ENCODE measurements at places on chromosomes 7 and 10. TPM values are rescaled to one million over a fixed set of nuclear protein-coding genes. Genes with fewer than 3 reads are reported as not detected.

DNA sequence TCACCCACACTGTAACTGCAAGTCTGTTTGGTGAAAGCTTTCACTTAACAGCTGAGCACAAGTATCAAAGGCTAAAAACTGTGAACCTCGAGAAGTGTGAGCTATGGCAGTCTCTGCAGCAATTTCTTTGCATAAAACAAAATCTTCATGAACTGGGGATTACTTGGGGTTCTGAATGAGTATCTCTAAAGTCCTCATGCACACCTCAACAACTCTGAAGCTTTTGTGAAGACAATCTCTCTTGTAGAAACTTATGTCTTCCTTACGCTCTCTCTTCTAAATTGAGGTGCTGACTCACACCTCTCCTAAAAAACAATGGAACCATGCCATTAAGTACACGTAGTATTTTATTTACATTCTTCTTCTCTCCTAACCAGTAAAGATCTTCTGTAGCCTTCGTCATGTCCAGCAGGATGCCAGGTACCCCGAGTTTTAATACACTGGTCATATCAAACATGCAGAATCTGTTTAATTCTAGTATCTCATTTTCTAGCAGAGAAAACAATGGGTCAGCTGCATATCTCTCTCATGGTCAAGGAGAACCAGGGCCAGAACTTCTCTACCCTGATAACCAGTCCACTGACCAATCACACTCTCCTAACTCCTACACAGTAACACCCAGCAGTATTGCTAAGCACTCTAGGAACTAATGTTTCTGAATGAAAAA lies 76.9 kb downstream of the UBE2H start:
- DNase-seq, result no peak

DNA sequence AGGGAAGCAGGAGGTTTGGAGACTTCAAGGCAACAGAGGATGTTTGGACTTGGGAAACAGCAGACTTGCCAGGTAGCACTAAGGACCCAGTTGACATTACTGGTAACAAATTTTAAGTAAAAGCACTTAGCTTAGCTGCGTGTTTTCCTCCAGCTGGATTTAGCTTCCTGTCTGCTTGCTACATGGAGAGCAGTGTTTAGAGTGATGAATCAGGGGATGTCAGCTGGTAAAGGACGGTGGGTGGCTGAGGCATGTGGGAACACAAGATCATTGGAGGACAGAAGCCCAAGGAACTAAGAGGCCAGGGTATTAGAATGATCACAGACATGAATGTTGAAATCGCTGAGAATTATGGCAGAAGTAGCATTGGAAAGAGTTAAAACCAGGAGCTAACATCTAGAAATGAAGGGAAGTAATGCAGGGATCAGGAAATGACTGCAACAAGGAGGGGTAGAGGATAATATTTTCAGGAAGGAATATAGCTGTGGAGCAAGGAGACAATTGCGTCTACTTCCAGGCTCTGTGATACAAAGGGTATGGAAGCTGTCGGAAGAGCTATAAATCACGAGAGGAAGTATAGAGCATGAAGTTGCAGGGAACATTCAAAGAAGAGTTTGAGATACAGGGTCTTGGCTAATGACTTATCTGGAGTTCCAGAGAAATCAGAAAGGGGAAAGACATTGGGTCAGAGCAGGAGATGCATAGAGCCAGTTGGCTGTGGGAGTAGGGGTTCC lies 34.4 kb downstream of the CALD1 start:
- DNase-seq, result no peak

DNA sequence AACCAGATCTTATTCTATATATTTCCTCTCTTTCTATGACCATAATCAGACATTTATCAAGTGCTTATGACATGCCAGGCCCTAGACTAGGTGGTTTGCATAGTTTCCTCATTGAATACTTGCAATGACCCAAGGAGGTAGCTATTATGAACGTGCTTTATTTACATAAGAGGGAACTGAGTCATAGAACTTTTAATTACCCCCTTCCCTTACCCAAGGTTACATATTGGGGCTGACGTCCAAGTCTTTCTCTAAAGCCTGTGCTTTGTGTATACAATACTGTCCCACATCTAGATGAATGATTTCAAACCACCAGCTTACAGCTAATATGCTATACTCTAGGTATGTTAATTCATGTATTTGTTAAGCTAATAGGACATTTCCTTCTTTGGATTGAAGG lies 91.9 kb upstream of the NPY start:
- no peak for DNase-seq

DNA sequence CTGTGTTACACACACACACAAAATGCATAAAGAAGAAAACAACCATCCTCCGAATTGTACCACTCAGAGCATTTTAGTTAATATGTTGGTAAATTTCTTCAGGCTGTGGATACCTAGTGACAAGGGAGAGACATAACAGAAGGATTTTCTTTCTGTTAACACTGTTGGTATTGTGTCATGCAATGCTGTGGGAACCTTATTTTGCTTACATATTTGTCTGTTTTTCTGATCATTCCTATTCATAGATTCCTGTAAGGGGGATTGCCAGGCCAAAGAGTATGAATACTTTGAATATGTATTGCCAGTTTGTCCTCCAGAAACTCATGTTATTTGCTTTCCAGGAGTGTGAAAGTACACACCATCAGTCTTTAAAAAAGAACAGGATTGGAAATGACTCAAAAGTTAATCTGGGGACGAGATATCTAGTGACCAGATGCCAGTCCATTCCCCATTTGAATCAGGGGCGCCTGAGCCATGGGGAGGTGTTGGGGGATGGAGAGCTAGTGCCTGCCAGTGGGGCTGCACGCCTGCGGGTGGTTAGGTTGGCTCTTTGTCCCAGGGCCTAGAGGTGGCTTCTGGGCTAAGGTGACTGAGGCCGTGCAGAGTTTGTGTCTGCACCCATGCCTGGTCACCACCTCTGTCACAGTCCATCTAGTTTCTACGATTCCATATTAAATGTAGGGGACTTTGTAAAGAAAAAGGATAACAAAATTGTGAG lies 142.0 kb downstream of the PTPN20 start:
- no peak for DNase-seq

HYAL4 gene
- not detected for total RNA-seq

GRCh38 chr7:39501358-39501757 lies 64.8 kb upstream of the YAE1 start:
- DNase-seq, result no peak

- DNase-seq, result no peak
Observed at GRCh38 chr7:74148491-74148890, 25.7 kb upstream of the EIF4H start.

- no peak for DNase-seq
Observed at GRCh38 chr10:78456649-78457400, 423.2 kb downstream of the RPS24 start.

DNA sequence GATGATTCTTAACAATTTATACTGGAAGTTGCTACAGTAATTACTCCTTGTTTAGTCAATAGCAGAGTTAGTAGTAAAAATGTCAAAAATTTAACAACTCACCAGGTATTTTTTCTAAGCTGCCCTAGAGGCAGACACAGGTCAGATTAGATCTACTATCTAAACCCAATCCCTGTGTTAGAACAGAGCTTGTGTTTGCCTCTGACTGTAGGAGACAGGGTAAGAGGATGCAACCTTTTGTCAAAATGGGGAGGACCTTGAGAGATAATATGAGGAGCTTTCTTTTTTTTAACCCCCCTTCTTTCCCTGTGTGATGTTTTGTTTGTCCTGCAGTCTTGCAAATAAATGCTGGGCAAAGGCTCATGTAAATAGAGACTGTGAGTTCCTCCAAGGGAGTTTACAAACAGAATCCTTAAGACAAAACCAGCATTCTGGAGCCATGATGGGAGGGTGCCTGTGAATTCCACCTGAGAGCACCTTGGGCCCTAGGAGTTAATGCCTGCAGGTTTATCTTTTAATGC lies 353.1 kb downstream of the GATA3 start:
- DNase-seq, result no peak

DNA sequence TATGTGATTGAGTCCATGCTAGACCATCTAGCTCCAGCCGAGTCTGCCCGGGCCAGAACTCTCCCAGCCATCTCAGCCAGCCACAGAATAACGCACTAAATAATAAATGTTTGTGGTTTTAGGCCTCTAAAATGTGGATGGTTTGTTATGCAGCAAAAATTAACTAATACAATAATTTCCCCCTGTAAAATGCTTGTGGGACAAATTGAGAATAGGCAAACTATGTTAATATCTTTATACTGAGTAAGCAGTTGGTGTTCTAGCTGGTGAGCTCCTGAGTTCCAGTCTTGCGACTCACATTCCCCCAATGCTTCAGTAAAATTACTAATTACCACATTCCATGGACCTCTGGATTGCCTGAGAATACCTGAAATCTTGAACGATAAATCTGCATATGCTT lies 316.8 kb upstream of the NFE2L3 start:
- no peak for DNase-seq

ACTL6B gene
- total RNA-seq, result not detected

DNA sequence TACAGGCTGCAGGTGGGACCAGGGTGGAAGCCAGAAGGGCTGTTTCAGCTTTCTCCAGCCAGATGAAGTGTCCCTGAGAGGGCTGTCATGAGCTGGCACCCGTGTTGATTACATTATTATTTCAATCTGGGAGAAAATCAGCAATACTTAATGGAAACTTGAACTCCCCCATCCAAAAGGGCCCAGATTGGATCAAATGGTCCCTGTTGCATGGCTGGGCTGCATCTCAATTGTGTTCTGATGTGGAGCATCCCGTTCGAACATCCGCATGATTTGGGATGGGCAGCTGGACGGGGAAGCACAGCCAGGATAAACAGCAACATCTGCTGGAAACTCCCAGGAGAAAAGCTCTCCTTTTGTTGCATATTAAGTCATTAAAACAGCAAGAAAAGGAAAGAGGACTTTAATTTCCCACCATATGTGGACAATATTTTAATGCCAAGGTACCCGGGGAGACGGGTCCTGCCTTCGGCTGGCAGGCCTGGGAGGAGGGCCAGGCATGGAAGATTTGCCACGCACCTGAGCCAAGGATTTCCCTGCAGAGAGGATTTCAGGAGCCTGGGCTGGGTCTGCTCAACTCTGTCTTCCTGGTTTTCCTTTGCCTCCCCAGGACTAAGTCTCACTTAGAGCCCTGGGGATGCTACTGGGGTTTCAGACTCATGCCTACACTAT lies 52.4 kb downstream of the NPTX2 start:
- DNase-seq, result no peak

- DNase-seq, result no peak
Observed at GRCh38 chr7:22445140-22445743, 54.7 kb downstream of the STEAP1B start.

- no peak for DNase-seq
Observed at GRCh38 chr7:155965010-155965409, 152.7 kb upstream of the SHH start.

DNA sequence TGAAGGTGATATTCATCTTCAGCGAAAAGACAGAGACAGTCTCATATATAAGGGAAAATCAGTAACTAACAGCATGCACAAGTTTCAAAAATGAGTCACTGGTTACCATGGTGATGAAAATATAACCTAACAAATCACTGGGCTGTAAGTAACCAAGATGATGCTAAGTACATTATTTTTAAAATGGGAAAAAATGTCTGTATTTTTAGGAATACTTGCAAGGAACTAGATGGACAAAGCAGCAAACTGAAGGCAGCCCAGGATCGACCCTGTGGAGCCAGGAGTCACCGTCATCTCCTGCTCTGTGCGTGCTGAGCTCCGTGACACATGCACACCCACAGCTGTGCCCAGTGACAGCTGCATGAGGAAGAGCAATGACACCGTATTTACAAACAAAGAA lies 137.3 kb downstream of the ELMO1 start:
- no peak for DNase-seq

STEAP1B gene
- not detected for total RNA-seq

DNA sequence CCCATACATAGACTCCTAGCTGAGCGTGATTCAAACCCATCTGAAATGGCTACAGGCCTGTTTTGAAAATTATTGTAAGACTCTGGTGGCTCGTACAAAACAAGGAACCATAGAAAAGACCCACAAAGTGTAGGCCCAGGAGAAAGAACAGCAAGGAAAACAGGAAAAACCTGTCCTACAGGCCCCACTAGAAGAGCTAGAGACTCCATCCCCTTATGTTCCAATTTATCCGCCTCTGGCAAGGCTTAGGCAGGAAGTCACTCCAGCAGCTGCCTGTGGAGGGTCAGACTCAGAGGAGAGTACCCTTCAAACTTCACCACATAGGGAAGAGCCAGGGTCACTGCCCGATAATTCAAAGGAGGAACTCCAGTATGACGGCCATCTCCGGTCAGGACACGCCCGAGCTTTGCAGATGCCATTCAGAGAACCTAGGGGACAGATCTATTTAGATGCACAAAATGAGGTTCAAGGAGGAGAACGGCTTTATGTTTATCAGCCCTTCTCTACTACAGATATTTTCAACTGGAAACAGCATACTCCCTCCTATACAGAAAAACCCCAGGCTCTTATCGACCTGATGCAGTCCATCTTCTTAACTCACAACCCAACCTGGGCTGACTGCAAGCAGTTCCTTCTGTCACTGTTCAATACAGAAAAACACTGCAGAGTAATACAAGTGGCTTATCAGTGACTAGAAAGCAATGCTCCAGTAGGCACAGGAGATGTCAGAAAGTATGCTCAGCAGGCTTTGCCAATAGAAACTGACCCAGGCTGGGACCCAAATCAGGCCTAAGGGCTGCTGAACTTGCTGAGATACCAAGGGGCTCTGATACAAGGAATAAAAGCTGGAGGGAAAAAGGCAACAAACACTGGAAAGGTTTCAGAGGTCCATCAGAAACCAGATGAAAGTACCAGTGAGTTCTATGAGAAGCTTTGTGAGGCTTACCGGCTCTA lies 8.6 kb upstream of the ZNF33B start:
- no peak for DNase-seq

All from left lobe of liver (tissue), 2 donors.